Kidney capillary endothelial cell (primary cell): ENCODE measurements at places on chromosomes 2 and 18.
A peak's percentile ranks its signal among the peaks of the same experiment; 100 is the strongest.

DNA sequence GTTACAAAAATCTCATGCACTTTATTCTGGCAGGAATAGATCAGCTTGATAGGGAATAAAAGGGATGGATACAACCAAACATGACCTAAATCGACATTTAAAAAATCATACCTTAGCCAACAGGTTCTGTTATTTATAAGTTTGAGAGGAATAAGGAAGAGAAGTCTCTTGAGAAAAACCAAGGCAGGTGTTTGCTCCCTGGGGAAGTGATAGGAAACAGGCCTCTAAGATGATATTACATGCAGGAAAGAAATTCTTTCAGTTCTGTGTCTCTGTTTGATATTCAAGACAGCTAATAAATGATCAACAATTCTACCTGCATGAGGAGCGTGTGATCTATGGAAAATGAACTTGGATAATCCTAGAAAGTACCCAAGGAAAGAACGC, 184.8 kb upstream of the ZEB2 start:
- no peak for DNase-seq

GRCh38 chr2:10057231-10058107, 14.1 kb downstream of the KLF11 start:
- DNase-seq = no peak

- DNase-seq = no peak
Observed at GRCh38 chr2:168999668-169000213, 31.4 kb downstream of the ABCB11 start.

DNA sequence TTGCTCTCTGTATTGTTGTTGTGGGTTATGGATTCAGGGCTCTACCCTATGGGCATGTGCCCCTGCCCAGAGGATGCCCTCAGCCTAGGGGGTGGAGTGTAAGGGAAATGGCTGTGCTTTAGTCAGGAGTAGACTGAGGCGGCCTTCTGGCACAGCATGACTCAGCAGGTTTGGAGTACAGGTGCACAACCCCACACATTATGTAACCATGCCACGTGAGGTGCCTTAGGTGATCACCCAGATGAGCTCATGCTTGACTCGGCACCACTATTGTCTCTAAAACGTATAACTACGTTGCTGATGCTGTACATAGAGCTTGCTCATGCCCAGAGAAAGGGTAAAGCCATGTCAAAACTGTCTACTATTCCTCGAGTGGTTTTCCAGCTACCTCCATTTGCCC, 48.3 kb upstream of the ZC3H15 start:
- DNase-seq = no peak

DNA sequence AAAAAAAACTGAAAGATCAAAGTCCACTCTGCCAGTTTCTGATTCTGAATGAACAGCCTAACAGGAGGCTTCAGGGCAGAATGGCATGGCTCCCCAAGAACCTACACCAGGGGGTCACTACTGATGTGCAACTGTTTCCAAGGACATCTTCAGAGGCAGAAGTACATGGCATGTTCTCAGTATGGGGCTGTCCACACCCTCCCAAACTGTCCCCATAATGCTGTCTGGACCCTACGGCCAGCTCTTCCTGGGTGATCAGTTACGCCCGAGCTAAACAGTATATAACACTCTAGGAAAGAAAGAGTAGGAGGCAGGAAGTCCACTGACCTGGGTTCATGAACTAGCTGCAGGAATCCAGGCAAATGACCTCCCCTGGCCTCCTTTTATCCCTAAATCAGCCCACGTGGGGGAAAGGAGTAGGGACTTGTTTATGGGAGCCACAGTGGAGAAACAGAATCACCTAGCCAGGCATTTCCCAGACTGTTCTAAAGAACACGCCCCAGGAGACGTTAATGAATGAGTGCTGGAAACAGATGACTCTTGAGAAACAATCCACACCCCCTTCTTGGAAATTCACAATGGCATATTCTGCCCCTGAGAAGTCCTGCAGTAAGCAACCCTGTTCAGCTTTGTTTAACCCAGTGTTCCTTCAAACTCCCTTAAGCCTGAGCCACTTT, 2.5 kb downstream of the TMBIM1 start:
- DNase-seq = no peak

GRCh38 chr2:62415019-62415431, 91.0 kb downstream of the TMEM17 start:
- no peak for DNase-seq

- DNase-seq = no peak
Observed at GRCh38 chr2:105371156-105371555, 27.7 kb downstream of the FHL2 start.

DNA sequence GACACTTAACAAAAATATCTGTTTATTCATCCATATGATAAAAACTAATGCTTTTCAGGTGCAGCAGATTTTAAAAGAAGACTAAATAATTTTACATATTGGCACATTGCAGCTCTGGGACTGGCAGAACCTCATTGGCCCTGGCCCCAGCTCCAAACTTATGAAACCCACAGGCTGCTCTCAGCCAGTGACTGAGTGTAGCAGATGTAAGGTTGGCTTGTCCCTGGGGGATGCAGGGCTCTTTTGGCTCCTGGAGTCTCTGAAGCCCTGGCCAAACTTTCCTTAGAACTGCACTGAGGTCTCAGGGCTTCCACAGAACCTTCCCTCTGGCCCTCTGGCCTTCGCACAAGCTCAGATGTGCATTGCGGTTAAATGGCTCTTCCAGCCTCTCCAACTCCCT, 725.0 kb upstream of the SOX11 start:
- no peak for DNase-seq

- DNase-seq = no peak
Observed at GRCh38 chr2:181308766-181309515, 148.2 kb upstream of the ITGA4 start.

- DNase-seq = peak; percentile 52
Observed at GRCh38 chr2:212021947-212022346, 516.7 kb downstream of the ERBB4 start.

GRCh38 chr18:11487390-11487789, 122.0 kb upstream of the SLC35G4 start:
- DNase-seq = no peak

DNA sequence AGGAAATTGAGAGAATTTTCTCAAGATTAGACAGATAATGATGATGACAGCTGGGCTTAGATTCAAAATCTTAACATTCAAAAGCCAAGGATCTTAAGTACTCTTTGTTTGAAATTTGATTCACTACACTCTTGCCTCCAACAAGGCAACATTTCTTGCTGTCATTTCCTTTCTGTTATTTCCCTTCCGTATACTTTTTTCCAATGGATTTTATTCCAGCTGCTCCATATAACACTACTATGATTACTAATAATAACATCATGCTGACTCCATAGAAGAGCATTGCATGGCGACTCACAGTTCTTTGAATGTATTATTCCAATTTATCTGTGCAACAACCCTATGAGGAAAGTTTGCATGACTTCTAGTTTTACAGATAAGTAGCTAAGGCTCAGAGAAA, 33.9 kb upstream of the CCDC102B start:
- DNase-seq = peak; percentile 33

- peak; percentile 78 for DNase-seq
Observed at GRCh38 chr2:172806493-172806892, 70.8 kb downstream of the RAPGEF4 start.
